ENCODE measurements at places on chromosomes 5 and 9.
A peak's percentile ranks its signal among the peaks of the same experiment; 100 is the strongest.

- no peak for DNase-seq
Measured at GRCh38 chr9:90078988-90079421, 474.2 kb downstream of the GADD45G start.

- no peak for DNase-seq
Measured at GRCh38 chr5:39794513-39795210, 369.9 kb upstream of the DAB2 start.

DNA sequence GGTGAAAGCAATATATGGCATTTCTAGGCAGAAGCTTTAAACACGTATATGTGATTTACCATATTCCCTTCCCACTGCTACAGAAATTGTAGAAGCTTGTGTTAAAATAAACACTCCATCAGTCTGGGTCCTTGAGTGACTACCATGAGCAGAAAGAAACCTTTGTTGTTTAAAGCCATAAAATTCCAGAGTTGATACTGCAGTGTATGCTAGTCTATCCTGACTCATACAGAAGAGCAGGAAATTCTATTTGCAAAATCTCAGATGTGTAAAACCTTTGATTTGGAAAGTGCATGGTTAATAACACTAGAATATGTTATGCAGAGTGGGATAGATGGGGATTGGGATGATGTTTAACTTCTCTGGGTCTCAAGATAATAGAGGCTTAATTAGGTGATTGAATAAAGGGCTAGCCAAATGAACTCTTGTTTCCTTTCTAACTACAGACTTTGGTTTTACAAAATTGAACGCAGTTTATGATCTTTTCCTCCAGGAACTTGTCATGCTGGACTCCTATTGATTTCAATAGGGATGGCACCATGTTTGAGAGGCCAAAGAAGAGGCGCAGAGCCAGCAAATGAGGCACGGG lies 282.7 kb upstream of the VLDLR start:
- DNase-seq: no peak

DNA sequence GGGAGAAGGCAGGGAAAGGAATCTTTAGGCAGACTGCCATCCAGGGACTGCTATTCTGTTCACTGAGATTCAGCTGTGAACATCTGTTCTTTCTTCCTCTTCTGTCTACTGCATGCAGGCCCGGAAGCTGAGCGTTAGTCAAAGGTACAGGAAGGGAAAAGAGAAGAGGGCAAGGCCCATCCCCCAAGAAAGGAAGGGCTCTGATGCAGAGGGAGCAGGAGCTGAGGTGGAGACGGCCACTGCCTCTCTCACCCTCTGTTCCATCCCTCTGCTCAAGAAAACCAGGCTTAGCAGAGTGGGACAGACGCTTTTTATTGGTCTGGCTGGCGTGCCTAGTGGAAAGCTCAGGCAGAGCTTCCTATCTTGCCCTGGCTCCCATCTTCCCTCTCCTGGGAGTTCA lies 57.6 kb downstream of the PFDN1 start:
- no peak for DNase-seq

- DNase-seq: no peak
Measured at GRCh38 chr5:72161951-72162350, 54.7 kb downstream of the MAP1B start.

- DNase-seq: no peak
Measured at GRCh38 chr5:173554989-173555705, 61.3 kb downstream of the BOD1 start.

DNA sequence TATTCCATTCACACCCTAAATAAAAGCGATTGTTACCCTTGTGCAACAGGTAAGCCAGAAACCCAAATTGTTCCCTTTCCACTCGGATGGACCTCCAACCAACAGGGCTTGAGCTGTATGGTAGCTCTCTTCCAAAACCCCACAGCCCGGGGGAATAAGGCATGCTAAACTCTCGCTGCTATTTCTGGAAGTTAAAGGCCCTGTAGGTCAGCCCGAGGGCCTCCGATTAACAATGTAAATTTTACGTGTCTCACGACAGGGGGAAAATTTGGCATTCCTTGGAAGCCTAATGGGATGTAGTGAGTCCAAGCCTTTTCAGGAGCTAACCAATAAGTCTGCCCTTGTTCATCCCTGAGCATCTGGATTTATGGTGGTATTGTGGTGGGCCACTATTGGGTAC lies 26.0 kb downstream of the CNOT8 start:
- no peak for DNase-seq

GRCh38 chr5:42628821-42629220 lies 127.8 kb upstream of the CCDC152 start:
- no peak for DNase-seq

GRCh38 chr5:172902497-172903472 lies 56.4 kb upstream of the RPL26L1 start:
- no peak for DNase-seq

GRCh38 chr5:27472000-27472763 lies 433.8 kb upstream of the CDH9 start:
- DNase-seq: no peak

- no peak for DNase-seq
Measured at GRCh38 chr9:36866840-36867239, 167.2 kb downstream of the PAX5 start.

GRCh38 chr9:123457583-123457982 lies 101.6 kb downstream of the CRB2 start:
- DNase-seq: no peak

- DNase-seq: no peak
Measured at GRCh38 chr5:163682234-163682633, 176.8 kb downstream of the MAT2B start.

DNA sequence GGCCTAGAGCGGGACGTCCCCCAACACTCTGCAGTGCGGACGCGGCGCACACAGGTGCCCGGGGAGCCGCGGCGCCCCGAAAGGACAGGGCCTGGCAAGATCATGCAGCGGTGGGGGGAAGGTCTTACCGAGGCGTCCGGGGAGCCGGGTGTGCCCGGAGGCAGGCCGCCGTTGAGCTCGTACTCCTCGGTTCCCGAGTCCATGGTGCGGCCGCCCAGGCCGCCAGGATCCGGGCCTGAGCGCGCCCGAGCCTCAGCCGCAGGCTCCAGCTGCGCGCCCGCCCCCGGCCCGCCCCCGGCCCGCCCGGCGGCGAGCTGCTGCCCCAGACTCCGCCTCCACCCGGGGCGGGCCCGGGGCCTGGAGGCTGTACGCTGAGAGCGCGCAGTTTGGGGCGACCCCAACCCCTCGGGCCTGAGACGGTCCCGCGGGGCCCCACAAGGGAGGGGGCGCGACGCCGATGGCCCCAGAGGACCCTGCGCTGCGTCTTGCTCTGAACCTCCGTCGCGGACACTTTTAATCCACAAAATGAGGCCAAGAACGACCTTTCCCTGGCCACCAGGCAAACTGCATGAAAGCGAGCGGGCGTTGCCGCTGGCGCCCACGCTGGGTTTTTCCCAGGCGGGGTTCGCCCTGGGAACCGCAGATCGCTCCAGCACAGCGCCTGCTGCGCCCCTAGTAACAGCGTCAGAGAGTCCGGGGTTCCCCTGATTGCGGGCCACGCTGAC lies at the start of gene NINJ1:
NINJ1 (minus strand) TSS at position 237 of the 725 bp plus-strand sequence; CDS start at position 203, 34 bp downstream.
- peak; percentile 91 for DNase-seq

DNA sequence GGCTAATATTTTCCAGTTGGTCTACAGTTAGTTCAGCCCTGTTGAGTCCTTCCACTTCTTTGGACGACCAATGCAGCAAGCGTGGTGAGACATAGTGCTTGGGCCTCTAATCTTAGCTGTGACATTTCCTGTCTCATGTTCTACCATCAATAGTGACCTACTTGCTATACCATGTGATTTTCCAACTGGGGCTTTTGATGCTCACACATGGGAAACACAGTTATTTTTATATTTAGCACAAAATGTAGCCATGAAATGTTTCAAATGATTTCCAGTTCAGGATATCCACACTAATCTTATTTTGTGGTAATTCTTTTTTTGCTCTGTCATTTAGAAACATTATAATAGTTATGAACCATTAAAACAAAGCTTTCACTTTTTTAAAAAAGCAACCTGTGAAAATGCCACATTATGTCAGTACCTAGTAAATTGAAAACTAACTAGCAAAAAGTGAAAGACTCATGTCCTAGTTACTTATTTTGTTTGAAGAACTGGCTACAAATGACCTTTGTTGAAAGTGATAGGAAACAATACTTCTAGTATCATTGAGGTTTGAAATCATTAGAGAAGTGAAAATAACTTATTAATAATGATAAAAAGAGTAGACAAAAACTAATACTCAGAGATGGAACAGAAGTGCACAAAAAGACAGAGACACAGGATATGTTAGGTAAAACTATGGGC lies 18.3 kb downstream of the MARCHF3 start:
- DNase-seq: no peak

GRCh38 chr5:160460377-160461049 lies 38.9 kb downstream of the PTTG1 start:
- DNase-seq: no peak

DNA sequence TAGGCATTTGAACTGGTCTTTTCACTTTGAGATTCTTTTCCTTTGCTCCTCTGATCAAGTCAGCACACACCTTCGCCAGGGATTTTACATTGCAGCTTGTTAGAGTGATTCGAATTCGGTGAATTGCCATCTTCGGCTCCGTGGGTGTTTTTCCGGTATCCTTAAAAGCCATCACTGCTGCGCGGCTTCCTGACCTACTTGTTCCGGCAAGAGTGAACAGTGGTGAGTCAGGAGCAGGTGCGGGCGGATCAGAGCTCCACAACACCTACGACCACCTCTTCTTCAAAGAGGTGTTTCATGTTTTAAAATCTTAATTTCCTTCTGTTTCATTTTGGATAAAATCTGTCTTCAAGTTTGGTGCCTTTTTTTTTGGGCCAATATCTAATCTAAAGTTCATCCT lies 134.6 kb downstream of the TMC1 start:
- no peak for DNase-seq

- no peak for DNase-seq
Measured at GRCh38 chr5:53219174-53219573, 109.6 kb upstream of the MOCS2 start.

GRCh38 chr9:90539286-90539685 lies 103.3 kb downstream of the DIRAS2 start:
- DNase-seq: no peak

GRCh38 chr5:137291031-137291430 lies 208.1 kb downstream of the SPOCK1 start:
- no peak for DNase-seq

- no peak for DNase-seq
Measured at GRCh38 chr9:135714242-135715055, 12.5 kb downstream of the KCNT1 start.

GRCh38 chr5:112919972-112920371 lies 2.1 kb downstream of the REEP5 start:
- no peak for DNase-seq

- DNase-seq: no peak
Measured at GRCh38 chr9:95044731-95045508, 272.6 kb downstream of the FANCC start.

DNA sequence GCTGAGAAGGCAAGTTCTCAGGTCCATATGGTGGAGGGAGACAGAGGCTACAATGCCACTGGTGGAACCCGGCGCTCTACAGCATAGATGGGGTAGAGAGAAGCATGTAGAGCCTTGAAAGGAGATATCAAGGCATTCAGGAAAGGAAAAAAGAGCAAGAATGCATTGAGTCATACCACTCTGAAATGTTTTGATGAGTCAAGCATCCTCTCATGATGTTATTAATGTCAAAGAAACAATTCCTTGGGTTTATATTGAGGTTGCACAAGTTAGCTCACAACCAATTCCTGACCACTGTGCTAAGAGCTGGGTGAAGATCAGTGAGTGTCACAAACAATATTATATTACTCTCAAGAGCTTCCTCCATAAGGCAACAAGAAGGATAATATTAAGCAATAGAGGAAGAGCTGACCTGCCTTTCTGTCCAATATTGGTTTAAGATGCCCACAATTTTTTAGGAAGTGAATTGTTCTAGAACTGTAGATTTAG lies 178.0 kb downstream of the RFK start:
- no peak for DNase-seq

GRCh38 chr9:136432591-136432990 lies 7.1 kb downstream of the INPP5E start:
- no peak for DNase-seq

GRCh38 chr5:135262364-135262763 lies 136.7 kb downstream of the MACROH2A1 start:
- DNase-seq: no peak

DNA sequence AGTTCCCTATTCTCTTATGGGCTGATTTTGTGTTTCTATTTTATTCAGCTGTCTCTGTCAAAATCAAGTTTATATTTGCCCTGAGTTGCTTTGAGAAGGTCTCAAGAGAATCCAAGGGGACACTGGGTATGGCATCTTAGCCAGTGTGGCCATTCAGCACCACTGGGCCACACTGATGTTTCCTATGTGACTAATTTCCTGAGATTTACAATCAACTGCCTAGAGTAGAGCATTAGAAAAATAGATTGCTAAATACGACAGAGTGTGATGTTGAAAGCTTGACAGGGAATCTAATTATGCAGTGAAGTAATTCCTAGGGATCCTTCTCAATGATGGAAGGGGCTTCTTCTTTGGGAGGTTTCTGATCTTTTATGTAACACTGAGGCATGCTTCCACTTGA lies 141.7 kb downstream of the SV2C start:
- no peak for DNase-seq

GRCh38 chr5:43376496-43377140 lies 35.6 kb downstream of the CCL28 start:
- no peak for DNase-seq

DNA sequence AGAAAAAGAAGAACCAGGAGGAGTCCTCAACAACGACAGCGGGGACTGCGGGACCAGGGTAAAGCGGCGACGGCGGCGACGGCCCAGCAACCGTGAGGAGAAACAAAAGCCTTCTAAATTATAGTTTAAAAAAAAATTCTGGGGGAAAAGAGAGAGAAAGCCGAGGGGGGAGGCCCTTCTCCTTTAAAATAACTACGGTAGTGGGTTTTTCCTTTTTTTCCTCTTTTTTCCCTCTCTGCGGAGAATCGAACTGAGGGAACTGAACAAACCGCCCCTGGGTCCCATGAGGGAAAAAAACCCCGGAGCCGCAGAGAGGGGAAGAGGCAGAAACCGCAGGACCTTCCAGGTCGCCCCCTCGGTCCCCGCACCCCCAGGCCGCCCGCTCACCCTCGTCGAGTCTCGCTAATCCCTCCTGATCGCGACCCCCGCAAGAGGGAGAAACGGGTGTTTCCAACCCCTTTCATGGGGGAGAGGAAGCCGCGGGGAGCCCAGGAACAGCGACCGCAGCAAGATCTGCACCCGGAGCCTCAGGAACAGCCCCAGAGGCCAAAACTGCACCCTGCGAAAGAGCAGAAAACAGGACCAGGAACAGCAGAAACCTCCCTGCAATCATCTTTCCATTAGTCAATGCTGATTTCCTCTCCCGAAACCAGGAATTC lies 453 bp downstream of the CPEB4 start:
- DNase-seq: peak; percentile 7

DNA sequence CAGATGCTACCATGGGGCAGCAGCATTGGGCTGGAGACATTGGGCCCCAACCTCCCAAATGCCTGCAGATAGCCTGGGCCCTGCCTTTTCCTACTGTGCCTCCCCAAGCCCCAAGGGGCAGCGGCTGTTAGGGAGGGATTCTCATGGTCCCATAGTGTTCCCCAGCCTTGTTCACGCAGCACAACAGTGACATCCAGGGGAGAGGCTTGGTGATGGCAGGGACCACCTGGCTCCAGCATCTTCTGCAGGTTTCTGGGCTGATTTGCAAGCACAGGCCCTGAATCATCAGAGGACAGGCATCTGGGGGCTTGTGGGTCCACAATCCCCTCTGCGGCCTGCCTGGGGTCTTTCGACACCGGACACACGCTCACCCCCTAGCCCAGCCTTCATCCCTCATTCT lies 354.6 kb downstream of the SLIT3 start:
- no peak for DNase-seq

GRCh38 chr5:32733590-32734340 lies 22.6 kb downstream of the NPR3 start:
- no peak for DNase-seq

- DNase-seq: no peak
Measured at GRCh38 chr5:180343110-180343830, 9.9 kb downstream of the GFPT2 start.

GRCh38 chr5:99926463-99926862 lies 608.7 kb upstream of the FAM174A start:
- DNase-seq: no peak

Data from CD4-positive, alpha-beta T cell treated with Interleukin-1 beta for 1 hour (primary cell).